SK-N-SH treated with all-trans-retinoic acid at 6 μM for 48 hours (cell line): ENCODE measurements at places on chromosomes 3 and 15.

GRCh38 chr3:23232016-23232415 lies 28.9 kb downstream of the UBE2E2 start:
- peak; percentile 41; the same call in 2 of the 3 replicates for ATAC-seq

- ATAC-seq = no peak
Measured at GRCh38 chr3:4765212-4765611, 214.0 kb upstream of the BHLHE40 start.

DNA sequence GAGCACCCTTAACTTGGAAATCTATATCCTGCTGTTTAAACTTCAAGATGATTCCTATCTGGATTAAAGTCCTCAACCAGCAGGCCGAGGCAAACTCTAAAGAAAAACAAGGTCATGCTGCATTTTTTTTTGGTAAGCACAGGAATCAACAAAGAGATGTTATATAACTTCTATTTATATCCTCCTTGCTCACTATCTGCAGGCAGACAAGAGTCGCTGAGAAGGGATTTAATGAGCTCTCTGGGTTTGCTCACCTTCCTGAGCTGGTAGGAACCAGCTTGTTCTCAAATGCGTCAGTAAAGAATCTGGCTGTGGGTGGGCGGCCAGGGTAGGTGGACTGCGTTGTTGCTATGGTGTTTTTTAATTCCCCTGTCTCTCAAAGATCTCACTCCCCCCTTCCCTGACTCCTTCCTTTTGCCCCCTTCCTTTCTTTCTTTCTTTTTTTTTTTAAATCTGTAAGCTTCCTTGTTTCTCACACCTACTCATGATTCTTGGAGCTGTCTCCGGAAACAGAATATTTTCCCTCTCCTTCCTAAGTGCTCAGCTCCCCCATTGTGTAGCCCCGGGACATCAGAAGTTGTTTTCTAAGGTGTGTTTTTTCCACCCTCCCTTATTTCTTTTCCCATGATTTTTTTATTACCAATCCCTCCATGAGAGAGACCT lies 228.8 kb upstream of the BHLHE40 start:
- ATAC-seq = peak; percentile 81

DNA sequence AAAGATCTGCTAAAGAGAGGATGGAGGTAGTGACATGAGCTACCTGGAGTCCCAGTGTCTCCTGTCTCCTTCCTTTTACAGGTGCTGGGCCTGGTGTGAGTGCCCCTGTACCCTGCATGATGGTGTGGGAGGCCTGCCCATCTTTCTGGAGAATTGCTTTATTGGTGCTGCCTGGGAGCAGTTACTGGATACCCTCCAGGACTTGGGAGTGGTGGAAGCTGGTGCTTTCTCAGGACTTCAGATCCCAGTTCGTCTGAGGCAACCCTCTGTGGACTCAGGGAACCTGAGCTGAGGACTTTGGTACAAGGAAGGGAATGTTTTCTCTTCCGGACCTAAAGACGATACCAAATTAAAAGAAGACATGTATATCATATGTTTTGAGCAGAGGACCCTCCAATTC lies 18.3 kb upstream of the NUDT16 start:
- ATAC-seq = no peak

GRCh38 chr3:172378439-172378838 lies 69.8 kb downstream of the GHSR start:
- no peak for ATAC-seq

- no peak for ATAC-seq
Measured at GRCh38 chr3:48092270-48092669, 76.1 kb upstream of the MAP4 start.

GRCh38 chr3:73509816-73510215 lies 114.9 kb downstream of the PDZRN3 start:
- ATAC-seq = no peak

GRCh38 chr3:160980740-160981139 lies 124.4 kb downstream of the B3GALNT1 start:
- ATAC-seq = no peak

DNA sequence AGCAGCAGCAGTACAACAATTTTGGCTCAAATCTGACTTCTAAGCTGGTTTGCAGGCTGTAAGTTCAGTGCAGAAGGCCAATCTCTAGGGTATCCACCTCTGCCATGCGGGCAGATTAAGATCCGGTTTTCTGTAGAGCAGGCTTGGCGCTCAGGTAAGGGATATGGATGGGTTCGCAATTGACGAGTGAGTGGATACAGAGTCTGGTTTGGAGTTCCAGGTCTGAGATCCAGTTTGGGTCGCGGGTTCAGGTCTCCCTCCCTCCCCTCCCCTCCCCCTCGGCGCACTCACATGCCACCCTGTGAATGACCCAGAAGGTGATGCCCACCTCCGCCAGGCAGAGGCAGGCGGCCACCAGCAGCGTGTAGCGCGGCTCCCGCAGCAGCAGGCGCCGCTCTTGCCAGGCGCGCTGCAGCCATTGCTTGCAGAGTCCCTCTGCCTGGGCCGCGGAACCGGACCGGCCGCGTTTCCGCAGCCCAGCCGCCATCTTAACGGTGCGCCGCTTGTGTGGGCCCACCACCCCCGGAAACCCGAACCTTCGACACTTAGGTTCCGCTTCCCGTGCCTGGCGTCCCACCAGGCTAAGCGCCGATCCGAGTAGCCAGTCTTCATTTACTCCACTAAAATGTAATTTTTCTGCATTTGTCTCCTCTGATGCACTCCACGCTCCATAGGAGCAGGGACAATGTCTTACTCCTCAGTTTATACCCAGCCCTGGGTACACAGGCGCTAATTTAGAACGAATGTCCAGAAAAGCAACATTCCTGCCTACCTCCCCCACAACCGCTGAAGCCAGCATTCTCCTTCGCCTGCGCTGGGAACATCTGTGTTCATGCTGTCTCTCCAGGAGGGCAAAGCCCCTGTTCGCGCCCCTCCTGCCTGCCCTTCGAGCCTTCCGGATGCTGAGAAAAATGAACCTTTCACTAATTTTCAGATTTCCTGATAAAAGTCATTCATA lies at the start of gene ALG3:
Gene ALG3, minus strand, starts transcription at position 509 of the 958 bp plus-strand sequence. Its CDS starts 22 bp downstream, at position 487.
- ATAC-seq = peak; percentile 68

- no peak for ATAC-seq
Measured at GRCh38 chr3:41001556-41001955, 197.7 kb upstream of the CTNNB1 start.

GRCh38 chr15:88022716-88023115 lies 233.8 kb downstream of the NTRK3 start:
- no peak for ATAC-seq

DNA sequence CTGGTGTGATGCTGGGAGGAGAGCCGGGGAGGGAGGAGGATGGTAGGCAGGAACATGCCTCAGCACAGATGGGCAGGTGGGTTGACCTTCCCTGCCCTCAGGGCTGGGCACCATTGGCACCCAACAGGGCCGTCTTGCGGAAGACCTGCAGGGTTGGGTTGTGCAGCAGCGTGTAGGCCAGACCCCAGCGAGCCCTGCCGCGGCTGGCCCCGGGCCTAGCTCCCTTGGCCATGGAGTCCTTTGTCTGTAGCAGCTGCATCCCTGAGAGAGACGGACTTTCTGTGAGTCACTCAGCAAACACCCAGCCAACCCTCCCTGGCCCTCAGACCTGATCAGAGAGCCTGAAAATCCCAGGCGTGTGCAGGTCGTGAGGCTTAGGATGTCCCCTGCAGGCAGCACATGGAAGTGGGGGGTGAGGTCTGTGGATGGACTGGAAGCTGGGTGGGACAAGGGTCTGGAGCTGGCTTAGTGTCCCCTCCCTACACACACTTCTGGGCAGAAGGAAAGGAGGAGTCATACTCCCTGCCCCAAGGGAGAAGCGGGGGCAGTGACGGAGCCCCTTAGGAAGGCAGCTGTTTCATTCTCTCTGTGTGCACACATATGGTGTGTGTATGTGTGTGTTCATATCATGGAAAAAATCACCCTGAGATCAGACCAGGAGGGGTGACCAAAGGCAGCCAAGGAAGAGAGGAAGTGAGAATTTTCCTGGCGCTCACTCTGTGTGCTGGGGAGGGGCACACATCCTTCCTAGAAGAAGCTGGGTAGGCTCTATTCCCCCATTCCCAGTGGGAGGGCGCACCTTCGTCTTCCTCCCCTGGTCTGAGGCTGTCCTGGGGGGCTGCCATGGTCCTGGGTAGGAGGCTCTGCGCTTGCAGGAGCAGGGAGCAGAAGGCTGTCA lies 6.7 kb downstream of the ISLR start:
- ATAC-seq = peak; percentile 3

- peak; percentile 63 for ATAC-seq
Measured at GRCh38 chr15:34366271-34367065, 528 bp downstream of the LPCAT4 start.

GRCh38 chr3:189389346-189389745 lies 217.6 kb downstream of the TPRG1 start:
- ATAC-seq = no peak

- no peak for ATAC-seq
Measured at GRCh38 chr3:45034612-45035252, 8.6 kb downstream of the CLEC3B start.
